NCI-H345 (cell line): ENCODE measurements at places on chromosomes 11 and 22.

- no peak for DNase-seq
These were observed 18.7 kb downstream of the ELMOD1 start for GRCh38 chr11:107609400-107610218.

- no peak for DNase-seq
These were observed 51.5 kb downstream of the LHFPL7 start for GRCh38 chr22:24894998-24895397.

GRCh38 chr22:42688241-42689211 lies 32.1 kb downstream of the A4GALT start:
- DNase-seq = peak; percentile 67

- no peak for DNase-seq
These were observed 139.6 kb downstream of the LARGE1 start for GRCh38 chr22:33780531-33781136.

DNA sequence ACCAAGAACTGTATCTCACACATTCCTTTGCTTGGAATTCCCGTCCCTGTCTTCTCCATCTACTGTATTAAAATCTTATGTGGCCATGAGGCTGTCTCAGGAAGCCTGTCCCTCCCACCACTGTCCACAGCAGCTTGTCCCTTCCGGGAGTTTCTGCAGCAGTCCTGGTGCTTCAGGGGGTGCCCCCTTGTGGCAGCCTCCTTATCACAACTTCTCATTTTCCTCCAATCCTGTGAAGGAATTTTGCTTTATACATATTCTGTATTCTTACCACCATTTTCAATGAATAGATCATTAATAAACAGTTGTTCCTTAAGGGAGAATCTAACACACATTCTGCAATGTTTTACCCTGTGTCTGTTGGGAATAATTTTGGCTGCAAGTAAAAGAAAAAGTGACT lies 220.4 kb upstream of the RAG2 start:
- no peak for DNase-seq

- DNase-seq = no peak
These were observed 124.9 kb downstream of the RBFOX2 start for GRCh38 chr22:35903571-35904335.

- no peak for DNase-seq
These were observed 8.4 kb downstream of the SELENOO start for GRCh38 chr22:50208939-50209892.

- DNase-seq = no peak
These were observed 25.2 kb downstream of the MUC6 start for GRCh38 chr11:1011320-1011698.

GRCh38 chr11:116285026-116285425 lies 487.8 kb downstream of the BUD13 start:
- no peak for DNase-seq

GRCh38 chr11:120816711-120817110 lies 207.2 kb upstream of the TBCEL start:
- no peak for DNase-seq

- DNase-seq = no peak
These were observed 7.2 kb downstream of the COA4 start for GRCh38 chr11:73869332-73869949.

DNA sequence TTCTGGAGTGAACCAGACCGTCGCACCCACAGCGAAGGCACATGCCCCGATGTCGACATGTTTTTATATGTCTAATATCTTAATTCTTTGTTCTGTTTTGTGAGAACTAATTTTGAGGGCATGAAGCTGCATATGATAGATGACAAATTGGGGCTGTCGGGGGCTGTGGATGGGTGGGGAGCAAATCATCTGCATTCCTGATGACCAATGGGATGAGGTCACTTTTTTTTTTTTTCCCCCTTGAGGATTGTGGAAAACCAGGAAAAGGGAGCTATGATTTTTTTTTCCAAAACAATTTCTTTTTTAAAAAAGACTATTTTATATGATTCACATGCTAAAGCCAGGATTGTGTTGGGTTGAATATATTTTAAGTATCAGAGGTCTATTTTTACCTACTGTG lies 49.2 kb upstream of the OR4B1 start:
- no peak for DNase-seq

GRCh38 chr11:96203567-96204365 lies 139.2 kb downstream of the MAML2 start:
- DNase-seq = no peak

GRCh38 chr22:36171941-36172340 lies 11.4 kb upstream of the APOL3 start:
- no peak for DNase-seq

DNA sequence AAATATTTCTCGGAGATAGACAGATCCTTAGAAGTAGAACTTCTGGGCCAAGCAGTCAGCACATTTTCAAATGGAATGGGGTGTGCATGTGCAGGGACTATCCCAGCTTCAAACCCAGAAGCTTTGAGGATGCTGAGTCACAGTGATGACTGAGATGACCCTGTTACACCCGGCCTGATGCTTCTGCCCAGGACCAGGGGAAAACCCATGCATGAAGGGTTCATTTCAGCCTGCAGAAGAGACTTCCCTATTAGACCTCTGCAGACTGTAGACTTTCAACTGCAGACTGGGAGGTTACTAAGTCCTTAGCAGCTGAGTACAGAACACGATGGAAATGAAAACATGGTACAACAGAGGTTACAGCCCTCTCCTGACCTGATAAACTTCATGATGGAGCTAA lies 3.6 kb upstream of the OR2AT4 start:
- no peak for DNase-seq

- DNase-seq = no peak
These were observed 70.6 kb downstream of the ST3GAL4 start for GRCh38 chr11:126426106-126426505.
